Activated gamma-delta T cell (primary cell): ENCODE measurements at places on chromosomes 1 and 21.
A peak's percentile ranks its signal among the peaks of the same experiment; 100 is the strongest.

- no peak for DNase-seq
Measured at GRCh38 chr1:158793604-158794003, 12.6 kb upstream of the OR6N2 start.

DNA sequence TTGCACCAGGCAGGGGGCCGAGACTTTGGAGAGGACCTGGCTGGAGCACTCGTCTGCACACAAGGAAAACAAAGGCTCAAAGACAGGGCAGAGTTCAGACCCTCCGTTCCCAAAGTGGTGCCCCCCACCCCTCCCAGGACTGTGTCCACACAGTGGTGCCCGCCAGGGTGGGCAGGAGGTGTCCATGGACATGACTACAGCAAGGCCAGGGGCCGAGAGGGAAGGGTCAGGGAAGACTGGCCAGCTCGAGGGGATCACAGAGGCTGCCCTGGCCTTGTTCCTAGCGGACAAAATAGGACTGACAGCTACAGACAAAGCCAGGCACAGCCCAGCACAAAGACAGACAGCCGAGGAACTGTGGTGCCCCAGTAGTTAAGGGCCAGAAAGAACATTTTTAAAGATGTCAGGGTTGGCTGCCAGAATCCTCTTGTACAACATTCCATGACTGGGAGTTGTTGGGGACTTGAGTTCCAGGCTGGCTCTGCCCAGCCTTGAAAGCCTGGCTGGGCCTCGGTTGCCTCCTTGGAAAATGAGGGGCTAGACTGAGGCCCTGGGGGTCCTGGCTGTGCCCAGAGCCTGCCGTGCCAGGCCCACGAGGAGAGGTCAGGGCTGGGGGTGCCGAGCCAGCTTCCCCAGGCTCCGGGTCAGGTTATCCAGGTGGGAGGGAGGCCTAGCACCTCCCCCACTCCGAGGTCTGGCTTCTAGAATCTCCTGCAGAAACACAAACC, 63.7 kb downstream of the SLX9 start:
- DNase-seq: no peak

DNA sequence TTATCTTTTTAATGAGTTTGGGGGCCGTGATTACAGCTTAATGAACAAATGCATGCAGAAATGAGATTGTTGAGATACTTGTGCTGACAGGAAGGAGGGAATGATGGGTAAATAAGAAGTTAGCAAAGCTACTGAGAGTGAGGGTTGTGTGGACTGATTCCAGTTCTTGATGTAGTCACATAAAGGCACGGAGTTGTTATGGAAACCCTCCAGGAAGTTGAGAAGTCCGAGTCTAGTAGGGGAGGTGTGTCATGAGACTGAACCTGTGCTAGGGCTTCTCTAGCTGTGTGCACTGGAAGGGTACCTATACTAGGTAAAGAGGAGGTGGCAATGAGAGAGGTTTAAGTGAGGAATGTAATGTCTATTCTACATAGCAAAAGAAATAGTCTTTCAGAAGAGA, 475.7 kb downstream of the USP25 start:
- DNase-seq: no peak

DNA sequence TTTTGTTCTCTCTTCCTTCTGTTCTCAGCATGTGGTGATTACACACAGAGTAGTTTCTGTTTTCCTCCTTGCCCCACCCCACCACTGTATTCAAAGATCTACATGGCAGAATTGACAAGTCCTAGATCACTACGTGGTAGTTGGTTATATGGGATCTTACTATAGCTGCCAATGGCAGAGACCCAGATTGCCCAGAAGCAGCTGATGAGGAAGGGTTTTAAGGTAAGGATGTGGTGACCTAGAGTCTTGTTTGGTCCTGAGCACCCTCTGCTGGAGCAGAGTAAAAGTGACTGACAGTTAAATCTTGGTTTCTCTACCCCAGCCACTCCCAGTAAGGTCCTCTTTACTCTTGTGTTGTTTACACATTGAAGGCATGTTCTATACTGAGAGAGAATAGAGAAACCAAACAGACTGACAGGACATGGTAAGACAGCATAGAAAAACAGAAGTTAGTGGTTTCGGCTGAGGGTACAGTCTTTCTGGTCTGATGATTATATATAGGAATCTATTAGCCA, 22.8 kb upstream of the STRIP1 start:
- DNase-seq: no peak

DNA sequence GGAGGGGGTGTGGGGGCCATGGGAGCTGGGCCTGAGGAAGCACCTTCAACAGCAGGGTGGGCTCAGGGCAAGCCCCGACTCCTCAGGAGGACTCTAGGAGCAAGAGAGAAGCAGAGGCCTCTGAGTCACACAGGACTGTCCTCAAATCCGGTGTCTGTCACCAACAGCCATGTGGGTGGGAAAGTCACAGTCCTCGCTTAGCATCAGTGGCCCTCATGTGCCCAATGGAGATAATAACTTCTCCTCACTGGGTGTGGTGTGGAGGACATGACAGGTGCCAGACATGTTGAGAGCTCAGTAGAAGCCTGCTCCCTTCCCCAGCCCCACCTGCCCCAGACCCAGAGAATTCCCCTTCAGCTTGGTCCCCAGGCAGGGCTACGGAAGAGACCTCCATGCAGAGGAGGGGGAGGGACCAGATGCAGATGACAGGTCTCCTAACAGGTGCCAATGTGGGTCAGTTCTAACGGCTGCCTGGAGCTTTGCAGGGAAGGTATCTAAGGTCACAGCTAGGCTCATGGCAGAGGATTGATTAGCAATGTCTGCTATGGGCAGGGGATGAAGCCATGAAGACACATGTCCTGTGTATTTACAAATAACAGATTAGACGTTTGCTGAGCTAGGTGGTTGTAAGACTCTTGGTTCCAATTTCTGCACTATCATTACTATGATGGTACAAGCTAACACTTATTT, 30.2 kb downstream of the TTC39A start:
- DNase-seq: no peak

DNA sequence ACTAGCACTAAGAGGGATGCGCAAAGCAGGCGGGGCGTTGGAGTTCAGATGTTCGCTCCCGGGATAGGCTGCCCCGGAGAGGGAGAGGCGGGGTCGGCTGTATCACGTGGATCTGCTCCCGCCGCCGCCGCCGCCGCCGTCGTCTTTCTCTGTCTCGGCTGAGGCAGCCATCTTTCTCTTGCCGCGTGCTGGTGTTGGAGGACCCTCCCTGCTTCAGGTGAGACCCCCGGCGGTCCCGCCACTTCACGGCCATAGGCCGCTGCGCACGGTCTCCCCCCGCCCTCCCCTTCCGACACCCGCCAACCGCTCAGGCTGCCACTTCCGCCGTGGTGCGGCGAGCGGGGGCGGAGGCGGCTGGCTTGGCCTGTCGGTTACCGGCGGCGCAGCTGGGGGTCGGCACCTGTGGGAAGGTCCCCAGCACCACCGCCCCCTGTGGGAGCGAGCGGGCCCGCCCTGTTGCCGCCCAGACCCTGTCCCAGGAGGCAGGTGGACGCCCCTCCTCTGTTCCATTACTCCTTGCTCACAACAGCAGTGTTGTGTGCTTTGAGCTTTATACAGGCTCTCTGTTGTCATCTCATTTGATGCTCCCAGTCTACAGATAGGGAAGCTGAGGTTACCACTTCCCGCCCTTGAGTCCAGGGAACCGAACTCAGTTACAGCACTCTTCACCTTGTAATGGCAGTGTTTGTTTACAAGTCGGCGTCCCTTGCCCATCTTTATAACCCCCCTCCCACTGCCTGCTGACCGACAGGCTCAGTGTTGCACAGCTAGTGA, at the start of gene BTF3L4:
Gene BTF3L4, plus strand, starts transcription at position 133 of the 774 bp plus-strand sequence. CDS start 3,553 bp downstream, outside the sequence.
- peak; percentile 79 for DNase-seq

GRCh38 chr21:32946654-32947053, 79.1 kb upstream of the OLIG2 start:
- no peak for DNase-seq

DNA sequence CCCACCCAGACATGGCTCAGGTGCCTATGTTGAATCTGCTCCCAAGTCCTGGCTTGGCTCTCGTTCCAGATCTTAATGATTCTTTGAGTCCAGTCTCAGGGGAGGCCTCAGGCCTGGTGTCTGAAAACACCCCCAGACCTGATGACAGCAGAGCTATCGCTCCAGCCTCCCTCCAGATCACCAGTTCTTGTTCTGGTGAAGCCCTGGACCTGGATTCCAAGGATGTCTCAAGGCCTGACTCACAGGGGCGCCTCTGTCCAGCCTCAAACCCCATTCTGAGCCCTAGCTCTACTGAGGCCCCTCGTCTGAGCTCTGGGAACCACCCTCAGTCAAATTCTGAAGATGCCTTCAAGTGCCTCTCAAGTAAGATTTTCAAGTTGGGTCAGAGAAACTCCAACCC, 11.4 kb downstream of the MROH7 start:
- DNase-seq: no peak

DNA sequence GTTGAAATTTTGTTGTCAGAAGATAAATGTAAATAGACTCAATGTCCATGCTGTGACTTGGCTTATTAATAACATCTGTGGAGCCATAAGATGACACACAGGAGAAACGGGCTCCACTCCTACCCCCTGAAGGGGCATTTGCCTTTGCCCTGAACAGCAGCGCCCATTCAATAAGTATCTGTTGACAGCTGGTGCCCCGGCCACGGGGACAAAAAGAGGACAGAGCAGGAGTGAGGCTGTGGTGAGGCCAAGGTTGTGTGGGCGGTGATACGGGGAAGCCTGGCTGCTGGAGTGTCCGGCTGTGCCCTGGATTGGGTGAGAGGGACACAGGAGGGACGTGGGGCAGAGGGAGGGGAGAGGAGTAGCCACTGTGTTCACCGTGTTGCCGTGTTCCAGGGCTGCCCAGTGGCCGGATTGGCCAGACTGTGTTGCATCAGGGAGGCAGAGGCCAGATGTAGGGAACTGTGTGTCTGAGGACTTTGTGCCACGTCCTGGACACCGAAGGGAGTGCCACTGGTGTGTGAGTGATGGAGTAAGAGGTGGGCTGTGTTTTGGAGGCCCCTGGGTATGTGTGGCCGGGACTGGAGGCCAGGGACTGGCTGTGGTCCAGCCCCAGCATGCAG, 15.1 kb downstream of the PRMT2 start:
- DNase-seq: no peak
